ENCODE measurements at places on chromosomes 16 and 17. TPM values are rescaled to one million over a fixed set of nuclear protein-coding genes. Genes with fewer than 3 reads are reported as not detected.

Gene SPOP
- 66.9 TPM for total RNA-seq

Gene ABHD15
- 5.9 TPM for total RNA-seq

Gene DYNC1LI2
- 82.9 TPM for total RNA-seq

Gene DGKE
- total RNA-seq: 4.2 TPM

Gene ABCC12
- not detected for total RNA-seq

Gene TENT4B
- 7.5 TPM for total RNA-seq

Gene YWHAE
- 569 TPM for total RNA-seq

Gene SLC22A31
- total RNA-seq: not detected

Gene ZG16B
- total RNA-seq: 0.27 TPM

Gene TPSD1
- total RNA-seq: not detected

Gene GTF3C1
- 46.9 TPM for total RNA-seq

Gene ALOXE3
- total RNA-seq: not detected

Gene EVPLL
- total RNA-seq: not detected

Gene DPEP1
- not detected for total RNA-seq

Gene SGCA
- 137 TPM for total RNA-seq

Gene ACSM3
- total RNA-seq: 10.0 TPM

Gene HBQ1
- total RNA-seq: not detected

Gene TP53TG3C
- total RNA-seq: 0.58 TPM

Gene CMTM2
- not detected for total RNA-seq

Gene CHD9NB
- total RNA-seq: 0.77 TPM

Gene MAFG
- 24.3 TPM for total RNA-seq

Gene GRB7
- 1.1 TPM for total RNA-seq

Gene FMNL1
- total RNA-seq: 8.7 TPM

Data from left ventricle myocardium inferior (tissue), 1 donor.